Activated CD8-positive, alpha-beta memory T cell treated with anti-CD3 and anti-CD28 coated beads for 4 hours (primary cell): ENCODE measurements at places on chromosomes 7 and 10.

DNA sequence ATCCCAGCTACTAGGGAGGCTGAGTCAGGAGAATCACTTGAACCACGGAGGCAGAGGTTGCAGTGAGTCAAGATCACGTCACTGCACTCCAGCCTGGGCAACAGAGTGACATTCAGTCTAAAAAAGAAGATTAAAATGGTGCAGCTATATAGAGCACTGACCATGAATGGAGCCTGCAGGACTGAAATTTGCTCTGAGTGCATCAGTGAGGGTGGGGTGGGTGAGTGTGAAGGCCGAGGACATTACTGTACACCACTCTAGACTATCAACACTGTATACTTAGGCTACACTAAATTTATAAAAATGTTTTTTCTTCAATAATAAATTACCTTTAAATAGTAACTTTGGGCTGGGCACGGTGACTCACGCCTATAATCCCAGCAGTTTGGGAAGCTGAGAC, 294.7 kb downstream of the PTPRN2 start:
- DNase-seq, result no peak

DNA sequence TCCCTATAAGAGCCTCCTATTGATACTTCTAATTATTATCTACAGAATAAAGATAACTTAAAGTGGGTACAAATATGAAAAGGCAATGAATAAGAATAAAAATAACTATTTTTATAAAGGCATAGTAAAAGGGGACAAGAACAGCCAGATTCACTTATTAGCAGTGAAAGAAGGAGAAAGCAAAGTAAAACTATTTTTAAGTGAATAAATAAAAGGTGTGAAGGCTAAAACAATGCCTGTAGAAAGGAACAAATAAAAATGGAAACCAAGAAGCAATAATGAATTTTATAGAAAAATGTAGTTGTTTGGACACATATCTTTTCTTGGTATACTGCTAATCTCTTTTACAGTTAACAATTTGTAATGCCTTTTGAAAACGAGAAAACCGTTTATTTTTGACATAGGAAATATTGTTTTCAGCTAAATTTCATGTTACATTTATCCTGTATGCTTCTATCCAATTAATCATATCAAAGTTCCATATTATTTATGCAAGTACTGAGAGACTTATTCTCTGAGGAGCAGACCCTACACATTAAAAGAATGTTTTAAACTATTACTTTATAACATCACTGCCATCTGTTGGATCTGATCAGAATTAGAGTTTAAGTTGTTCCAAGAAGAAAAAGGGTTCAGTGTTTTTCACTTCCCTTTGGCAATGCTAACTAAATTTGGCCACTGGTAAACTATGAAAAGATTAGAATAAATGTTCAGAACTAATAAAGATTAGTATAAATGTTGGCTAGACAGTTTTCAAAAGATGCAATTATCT, 59.1 kb downstream of the ARMC3 start:
- no peak for DNase-seq

DNA sequence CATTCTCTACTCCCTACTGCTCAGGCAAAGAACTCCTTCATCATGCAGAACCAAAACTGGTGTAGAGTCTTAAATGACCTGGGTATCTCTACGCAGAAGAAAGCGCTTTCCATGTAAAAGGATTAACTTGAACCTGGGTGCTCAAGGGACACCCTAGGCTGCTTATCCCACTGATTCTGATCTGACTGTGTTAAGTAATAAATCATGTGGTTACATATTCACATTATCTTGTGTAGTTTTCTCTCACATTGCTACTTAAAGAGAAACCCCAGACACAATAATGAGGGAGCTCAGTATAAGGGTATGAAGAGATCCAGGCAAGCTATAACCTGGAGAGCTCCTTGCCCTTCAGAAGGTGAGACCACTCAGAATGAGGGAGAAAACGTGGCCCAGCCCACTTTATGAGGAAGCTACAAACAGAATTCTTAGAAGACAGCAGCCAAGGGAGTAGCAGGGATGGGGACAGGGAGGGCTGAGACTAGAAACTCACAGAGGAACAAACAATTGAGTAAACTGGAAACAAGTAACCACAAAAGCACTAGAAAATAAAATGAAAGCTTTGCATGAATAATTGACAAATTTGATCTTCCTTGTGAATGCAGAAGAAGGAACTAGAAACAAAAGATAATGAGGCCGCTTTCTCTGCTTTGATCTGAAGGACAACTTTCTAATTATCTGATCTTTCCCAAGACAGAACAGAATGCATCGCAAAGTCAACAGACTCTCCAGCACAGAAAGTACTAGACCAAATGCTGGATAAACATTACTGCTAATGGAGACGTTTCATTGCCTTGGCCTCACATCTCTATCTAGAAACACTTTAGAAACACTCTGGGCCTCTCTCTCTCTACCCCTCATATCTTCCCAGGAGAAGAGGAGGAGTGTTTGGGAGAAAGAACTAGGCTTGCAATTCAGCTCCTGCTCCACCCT, 76.1 kb downstream of the LRRC17 start:
- DNase-seq, result no peak

GRCh38 chr7:7803715-7804178, 85.3 kb upstream of the RPA3 start:
- DNase-seq, result no peak

- DNase-seq, result no peak
Observed at GRCh38 chr10:88659725-88660597, 4.3 kb upstream of the LIPF start.

- no peak for DNase-seq
Observed at GRCh38 chr10:35795131-35795824, 153.2 kb upstream of the FZD8 start.

DNA sequence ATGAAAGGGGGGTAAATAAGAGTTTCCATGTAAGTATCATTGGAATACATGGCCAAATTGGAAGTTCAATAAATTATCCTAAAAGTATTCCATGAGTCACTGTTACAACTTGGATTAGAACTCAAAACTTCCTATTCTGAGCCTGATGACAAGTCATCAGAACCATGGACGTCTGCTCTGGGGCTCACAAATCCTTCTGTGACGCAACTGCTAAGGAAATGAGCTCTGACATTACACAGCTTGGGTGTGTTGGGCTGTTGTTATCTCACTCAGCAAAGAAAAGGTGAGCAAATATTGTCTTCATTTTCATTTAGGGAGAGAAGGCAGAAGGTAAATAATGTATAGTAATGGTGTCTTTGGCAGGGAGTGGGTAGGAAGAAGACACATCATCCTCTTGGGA, 214.8 kb upstream of the ADO start:
- DNase-seq, result no peak

DNA sequence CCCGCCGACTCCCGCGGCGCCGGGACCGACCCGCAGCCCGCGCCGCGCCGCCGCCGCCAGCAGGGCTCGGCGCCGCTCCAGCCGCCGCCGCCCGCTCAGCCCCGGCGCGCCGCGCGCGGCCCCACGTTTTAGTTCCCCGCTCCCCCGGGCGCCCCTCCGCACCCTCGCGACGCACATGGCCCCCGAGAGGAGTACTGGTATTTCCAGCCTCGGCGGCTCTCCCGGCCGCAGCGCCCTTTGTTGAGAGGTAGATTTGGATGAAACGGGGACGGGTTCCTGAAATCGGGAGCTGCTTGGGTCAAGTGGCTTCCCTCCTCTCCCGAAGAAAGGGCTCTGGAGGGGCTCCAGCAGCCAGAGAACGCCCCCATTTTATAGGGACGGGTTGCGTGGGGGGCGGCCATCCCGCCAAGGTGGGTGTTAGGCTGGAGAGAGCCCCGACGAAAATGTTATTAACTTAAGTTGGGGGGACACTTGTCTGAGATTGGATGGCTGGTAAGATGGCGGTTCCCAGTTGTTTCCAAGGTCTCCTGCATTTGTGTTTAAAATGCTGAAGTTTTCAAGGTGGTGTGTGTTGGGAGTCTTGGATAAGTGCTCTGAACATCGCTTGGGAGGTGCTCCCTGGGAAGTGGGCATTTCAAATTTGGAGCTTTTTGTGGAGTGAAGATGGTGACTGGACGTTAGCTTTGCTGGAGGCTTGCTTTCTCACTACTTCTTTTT, 1.2 kb downstream of the BMI1 start:
- no peak for DNase-seq

DNA sequence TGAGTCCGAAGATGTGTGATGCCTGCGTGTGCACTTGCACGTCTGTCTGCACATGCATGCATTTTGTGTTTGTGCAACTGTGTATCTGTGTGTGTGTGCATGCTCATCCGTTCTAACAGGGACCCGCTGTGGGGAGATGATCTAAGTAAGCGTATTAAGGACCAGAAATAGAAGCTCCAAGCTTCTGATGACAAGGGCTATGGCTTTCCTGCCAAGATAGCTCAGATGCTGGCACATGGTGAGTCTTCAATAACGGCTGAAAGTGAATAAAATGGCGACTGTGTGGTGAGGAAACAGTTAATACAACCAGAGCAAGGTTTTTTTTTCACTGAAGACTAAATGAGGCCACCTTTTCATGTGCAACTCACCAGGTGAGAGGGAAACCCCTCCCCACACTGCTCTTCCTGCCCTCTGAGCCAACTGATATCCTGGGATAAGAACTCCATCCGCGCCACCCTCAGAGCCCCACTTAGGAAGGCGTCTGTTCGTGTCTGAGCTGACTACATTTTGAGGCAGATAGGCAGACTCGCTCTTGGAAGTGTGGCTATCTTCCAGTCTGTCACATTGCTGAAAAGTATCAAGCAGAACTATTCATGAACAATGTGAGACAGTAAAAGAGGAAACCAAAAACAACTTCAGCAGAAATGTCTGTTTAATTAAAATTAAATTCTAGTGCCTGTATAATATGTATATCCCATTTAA, 47.4 kb upstream of the TCERG1L start:
- DNase-seq, result no peak

DNA sequence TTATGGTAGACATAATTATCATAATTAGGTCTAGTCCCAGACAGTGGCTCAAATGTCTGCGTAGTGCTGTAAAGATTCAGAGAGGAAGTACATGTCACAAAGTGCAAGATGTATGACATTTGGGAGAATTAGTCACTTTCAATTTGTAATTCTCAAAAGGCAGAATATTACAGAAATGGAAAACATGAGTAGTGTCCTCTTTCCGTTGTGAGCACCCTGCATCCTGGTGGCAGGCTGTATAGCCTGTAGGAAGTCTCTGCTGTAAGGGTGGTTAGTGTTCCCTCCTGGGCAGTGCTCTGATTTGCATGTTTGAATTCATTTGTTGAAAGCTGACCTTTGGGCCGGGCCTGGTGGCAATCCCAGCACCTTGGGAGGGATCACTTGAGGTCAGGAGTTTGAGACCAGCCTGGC, 17.0 kb downstream of the CDK14 start:
- DNase-seq, result no peak

GRCh38 chr7:87263537-87263936, 44.0 kb upstream of the TMEM243 start:
- no peak for DNase-seq

DNA sequence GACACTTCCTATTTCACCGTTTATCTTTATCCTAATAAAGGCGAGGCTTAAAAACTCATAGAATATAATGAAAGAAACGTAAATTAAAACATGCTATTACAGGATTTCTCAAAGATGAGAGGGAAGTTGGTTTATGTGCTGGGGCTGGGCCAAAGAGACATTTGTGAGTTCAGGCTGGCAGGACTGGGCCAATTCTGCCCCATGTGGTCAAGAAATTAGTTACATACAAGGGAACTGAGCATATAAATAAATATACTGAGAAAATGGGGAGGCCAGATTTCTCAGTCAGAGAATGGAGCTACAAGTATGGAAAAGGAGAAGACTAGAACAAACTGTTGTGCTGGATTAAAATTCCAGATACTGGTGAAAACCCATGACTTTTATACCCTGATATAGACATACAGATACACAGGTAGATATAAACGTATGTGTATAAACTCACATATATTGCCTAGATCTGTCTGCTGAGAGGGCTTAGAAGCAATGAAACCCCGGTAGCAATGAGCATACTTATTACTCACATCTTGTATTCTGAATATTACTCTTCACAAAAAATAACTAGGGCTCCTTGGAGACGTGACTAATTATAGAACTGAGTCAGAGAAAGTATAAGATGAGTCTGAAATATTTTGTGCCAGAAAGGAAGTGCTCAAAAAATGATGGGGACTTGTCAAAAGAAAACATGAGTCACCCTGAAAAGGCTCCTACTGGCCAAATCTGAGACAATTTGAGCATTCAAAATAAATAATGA, 155.7 kb upstream of the FGFR2 start:
- no peak for DNase-seq

DNA sequence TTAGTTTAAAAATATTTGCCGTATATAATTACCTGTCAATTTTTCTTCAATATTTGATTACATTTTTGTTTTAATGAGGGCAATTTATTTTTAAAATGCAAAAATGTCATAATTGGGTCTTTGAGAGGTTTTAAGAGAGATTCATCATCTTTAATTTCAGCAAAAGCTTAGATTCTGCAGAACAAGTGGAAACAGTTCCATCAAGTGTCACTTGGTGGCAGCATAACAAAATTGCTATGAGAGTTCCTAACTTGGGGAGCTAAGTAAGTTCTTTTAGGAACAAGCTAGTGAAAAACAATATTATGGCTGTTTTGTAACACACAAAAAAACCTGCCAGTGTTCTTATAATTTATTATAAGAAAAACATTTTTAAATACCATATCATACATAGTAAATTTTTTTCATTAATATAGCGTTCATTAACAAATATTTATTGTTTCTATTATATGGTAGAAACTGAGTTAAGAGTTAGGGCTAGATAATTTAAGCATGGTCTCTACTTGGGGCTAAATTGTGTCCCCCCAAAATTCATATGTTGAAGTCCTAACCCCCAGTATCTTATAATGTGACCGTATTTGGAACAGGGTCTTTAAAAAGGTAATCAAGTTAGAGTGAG, 155.2 kb downstream of the MAGI2 start:
- DNase-seq, result no peak

GRCh38 chr7:136495081-136495480, 373.4 kb upstream of the CHRM2 start:
- no peak for DNase-seq

DNA sequence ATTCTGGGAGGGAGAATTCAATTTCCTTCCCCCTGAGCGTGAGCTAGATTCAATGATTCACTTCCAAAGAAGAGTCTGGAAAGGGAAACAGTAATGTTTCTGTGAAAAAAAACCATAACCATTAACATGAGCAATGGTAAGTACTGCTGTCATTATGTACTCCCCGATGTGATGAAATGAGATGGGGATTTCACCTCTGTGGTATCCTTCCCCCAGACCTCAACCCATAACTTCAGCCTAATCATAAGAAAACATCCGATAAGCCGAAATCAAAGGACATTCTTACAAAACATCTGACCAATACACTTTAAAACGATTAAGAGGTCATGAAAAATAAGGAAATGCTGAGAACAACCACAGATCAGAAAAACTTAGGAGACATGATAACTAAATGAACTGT, 27.2 kb downstream of the EZH2 start:
- no peak for DNase-seq
